ENCODE measurements at places on chromosomes 16 and 17.

GRCh38 chr17:19904924-19905323, 37.2 kb upstream of the ULK2 start:
- no peak for ATAC-seq

GRCh38 chr16:25073854-25074253, 37.7 kb upstream of the LCMT1 start:
- ATAC-seq: no peak

- ATAC-seq: no peak
Observed at GRCh38 chr17:81510785-81511553, 1.6 kb downstream of the ACTG1 start.

GRCh38 chr16:20799599-20799998, 6.7 kb downstream of the ERI2 start:
- ATAC-seq: peak; percentile 48

GRCh38 chr17:56505154-56505756, 88.2 kb upstream of the NOG start:
- no peak for ATAC-seq

DNA sequence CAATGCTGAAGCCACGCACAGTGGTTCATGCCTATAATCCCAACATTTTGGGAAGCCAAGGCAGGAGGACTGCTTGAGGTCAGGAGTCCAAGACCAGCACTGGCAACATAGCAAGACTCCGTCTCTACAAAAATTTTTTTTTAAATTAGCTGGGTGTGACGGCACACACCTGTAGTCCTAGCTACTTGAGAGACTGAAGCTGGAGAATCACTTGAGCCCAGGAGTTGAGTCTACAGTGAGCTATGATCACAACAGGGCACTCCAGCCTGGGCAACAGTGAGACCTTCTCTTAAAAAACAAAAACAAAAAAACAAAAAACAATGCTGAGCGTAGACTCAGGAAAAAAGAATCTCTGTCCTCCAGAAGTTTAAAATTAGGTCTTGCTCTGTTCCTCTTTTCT, 6.1 kb downstream of the GNA13 start:
- ATAC-seq: no peak

DNA sequence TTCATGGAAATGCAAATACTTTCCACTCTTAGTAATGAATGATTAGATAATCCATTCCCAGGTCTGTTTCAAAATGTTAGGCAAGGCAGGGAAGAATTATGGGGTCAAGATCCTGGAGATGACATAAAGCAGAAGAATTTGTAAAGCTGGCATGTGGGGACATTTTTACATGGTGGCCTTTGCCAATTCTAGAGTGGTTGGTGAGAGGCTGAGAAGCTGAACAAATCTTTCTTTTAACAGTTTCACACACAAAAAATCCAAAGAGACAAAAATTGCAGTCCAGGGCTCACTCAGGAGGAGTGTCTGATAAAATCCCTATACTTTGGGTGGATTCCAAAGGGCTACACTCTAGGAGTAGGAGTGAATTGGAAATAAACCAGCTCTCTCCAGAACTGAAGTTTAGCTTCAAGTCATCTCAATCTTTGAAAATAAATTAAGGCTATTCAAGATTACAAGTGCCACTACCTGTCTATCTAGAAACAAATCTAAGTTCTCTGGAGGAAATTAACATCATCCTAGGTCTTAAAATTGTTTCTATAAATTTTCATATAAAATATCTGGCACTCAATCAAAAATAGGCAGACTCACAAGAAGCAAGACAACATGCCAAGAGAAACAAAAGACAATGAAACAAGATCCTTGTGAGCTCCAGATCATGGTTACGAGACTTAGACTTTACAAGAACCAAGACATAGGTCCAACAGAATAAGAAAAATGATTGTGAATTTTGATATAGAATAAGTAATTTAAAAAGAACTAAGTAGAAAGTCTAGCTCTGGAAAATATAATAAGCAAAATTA, 113.0 kb upstream of the AXIN2 start:
- ATAC-seq: no peak

DNA sequence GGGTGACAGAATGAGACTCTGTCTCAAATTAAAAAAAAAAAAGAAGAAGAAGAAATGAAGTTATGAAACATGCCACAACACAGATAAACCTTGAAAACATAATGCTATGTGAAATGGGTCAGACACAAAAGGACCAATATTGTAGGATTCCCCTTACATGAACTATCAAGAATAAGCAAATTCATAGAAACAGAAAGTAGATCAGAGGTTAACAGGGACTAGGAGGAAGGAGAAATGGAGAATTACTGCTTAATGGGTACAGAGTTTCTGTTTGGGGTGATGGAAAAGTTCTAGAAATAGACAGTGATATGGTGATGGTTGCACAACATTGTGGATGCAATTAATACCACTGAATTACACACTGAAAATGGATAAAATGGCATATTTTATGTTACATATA, 16.3 kb downstream of the RANBP10 start:
- no peak for ATAC-seq

GRCh38 chr17:33024688-33025486, 33.2 kb downstream of the SPACA3 start:
- ATAC-seq: no peak
